WTC11 (cell line): ENCODE measurements at places on chromosomes 7 and 10.
A peak's percentile ranks its signal among the peaks of the same experiment; 100 is the strongest.

DNA sequence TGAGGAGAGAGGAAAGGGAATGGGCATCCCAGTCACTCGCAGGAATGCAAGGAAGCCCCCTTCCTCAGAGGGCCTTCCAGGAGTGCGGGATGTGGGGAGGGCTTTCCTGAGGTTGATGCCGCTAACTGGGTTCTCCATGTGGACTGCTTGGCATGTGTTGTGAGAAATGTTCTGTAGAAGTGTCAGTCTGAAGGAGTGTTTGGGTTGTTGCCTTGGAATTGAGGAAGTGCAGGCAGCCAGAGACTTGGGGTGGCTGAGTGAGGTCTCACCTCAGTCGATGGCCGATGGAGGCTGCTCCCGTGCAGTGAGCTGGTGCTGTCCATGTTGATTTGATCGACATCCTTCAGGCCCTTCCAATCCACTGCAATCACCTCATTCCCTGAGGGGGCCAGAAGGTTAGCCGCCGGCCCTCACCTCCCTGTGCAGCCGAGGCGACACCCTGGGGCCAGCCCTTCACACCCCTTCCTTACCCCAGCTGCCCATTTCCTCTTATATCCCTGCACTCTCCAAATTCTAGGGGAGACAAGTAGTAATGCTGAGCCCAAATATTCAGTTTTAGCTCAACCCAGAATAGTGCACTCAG is 2.7 kb downstream of the FAM131B start:
- peaks cover 27% of the 10 kb centered on the region for H3K27me3 ChIP-seq
- no peak overlapping the region for H3K27ac ChIP-seq
- peaks cover 26% of the 10 kb centered on the region for H3K36me3 ChIP-seq
- H3K4me3 ChIP-seq, result peak overlapping the region; percentile 75; the same call in 1 of the 2 replicates
- DNase-seq, result no peak

DNA sequence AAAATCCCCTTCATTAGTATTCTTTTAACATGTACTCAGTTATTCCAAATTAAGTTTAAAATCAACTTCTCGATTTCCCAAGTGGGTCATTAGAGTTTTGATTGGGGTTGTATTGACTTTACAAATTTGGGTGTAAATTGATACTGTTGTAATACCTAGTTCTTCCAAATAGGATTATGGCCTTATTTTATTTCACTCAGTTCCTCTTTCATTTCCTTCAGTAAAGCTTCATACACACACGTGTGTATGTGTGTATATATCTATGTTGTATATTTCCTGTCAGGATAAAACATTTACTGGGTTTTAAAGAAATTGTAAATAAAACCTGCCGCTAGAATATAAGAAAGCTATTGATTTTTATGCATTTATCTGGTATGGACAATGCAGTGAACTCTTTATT is 15.9 kb downstream of the YME1L1 start:
- H3K36me3 ChIP-seq, result peaks cover 46% of the 10 kb centered on the region
- H3K27ac ChIP-seq, result no peak overlapping the region
- H3K27me3 ChIP-seq, result no peaks in the 10 kb centered on the region
- no peak for DNase-seq
- H3K4me1 ChIP-seq, result no peaks in the 10 kb centered on the region

GRCh38 chr10:98262571-98262970 is 5.4 kb downstream of the LOXL4 start:
- H3K4me3 ChIP-seq, result no peak overlapping the region
- peaks cover 5% of the 10 kb centered on the region for H3K27me3 ChIP-seq
- no peaks in the 10 kb centered on the region for H3K36me3 ChIP-seq
- H3K4me1 ChIP-seq, result peaks cover 5% of the 10 kb centered on the region
- DNase-seq, result peak; percentile 66

DNA sequence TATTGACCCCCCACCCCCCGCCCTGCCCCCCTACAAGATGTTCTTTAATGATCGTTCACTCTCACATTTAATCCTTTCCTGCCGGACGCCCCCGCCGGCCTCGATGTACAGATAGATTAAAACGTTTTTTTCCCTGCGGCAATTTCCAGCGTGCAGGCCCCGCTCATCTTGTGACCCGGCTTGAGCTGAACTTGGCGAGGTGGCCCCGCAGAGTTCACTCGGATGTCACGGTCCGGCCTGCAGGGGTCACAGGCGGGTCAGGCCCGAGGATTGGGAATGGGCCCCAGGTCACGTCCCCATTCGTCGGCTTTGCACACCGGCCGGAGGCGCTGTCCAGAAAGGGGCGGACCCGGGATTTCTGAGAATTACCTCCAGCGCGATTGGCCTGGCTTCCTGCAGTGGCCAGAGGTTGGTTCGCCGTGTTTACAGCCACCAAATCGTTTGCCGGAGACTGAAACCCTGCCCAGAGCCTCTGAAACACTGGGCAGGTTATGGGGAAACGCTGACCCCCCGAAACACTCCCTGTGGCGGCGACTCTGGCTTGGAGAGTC is 1.9 kb upstream of the CYP26A1 start:
- DNase-seq, result peak; percentile 81
- H3K4me3 ChIP-seq, result peak overlapping the region; percentile 89

DNA sequence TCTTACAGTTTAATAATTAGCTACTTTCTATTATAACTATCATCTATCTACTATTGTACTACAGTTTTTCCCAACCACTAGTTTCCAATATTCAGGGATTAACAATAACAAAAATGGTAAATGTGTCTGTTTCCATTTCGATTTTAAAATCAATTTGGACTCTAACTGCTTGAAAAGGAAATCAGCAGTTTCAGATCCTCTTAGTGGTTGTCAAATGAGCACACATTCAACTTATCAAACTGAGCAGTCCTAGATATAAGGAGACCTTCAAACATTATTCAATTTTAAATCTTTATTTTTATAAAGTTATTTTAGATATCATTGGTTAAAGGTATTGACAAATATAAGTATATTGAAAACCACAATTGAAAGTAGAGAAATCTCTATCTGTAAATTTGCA is 46.8 kb upstream of the CD36 start:
- H3K4me1 ChIP-seq, result no peaks in the 10 kb centered on the region
- H3K36me3 ChIP-seq, result no peaks in the 10 kb centered on the region
- no peak for DNase-seq
- H3K27me3 ChIP-seq, result no peaks in the 10 kb centered on the region

GRCh38 chr10:5343979-5344378 is 20.8 kb upstream of the UCN3 start:
- H3K27ac ChIP-seq, result no peak overlapping the region
- no peaks in the 10 kb centered on the region for H3K27me3 ChIP-seq
- no peak overlapping the region for H3K4me3 ChIP-seq
- peaks cover 4% of the 10 kb centered on the region for H3K4me1 ChIP-seq
- no peak for DNase-seq
- no peaks in the 10 kb centered on the region for H3K36me3 ChIP-seq
